ENCODE measurements at places on chromosomes 12 and 14.
A peak's percentile ranks its signal among the peaks of the same experiment; 100 is the strongest.

DNA sequence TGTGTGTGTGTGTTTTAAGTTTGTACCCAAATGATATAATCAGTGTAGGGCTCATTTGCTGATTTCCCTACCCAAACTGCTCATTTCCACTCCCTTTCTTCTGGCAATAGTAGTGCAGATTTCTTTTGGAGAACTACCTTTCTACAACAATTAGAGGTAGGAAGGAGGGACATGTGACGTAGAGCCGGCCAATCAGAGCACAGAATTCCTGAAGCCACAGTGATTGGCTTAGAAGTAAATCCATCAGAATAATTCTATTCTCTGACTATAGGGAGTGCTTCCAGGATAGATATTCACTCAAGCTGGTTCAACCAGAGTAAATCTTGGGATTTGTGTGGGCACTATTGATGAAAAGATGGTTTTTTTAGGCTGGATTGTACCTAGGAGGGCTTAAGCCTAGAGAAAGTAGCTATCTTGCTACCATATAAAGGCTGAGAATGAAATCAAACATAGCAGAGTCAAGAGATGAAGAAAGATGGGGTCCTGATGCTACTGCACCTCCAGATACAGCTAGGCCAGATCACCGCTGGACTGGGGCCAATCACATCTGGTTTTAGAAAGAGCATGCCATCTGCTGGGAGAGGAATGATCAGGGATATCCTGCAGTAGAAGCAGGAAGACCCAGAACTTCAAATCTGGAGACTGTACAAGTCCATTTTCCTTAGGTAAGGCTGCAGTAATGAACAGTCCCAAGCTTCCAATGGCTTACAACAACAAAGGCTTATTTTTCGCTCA, 54.1 kb upstream of the NUAK1 start:
- no peak for DNase-seq

DNA sequence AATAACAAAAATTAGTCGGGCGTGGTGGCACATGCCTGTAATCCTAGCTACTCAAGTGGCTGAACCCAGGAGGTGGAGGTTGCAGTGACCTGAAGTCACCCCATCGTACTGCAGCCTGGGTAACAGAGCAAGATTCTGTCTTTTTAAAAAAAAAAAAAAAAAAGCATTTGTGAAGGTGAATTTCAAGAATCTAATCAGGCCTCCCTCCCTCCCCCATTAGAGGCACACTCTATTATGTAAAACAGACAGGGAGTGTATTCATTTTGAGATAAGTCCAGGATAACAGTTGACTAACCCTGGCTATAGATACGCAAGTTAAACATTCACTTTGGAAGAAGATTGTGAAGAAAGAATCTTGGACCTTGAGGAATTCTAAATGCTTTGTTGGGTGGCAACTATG, 2.9 kb downstream of the RESF1 start:
- peak; percentile 72 for DNase-seq

DNA sequence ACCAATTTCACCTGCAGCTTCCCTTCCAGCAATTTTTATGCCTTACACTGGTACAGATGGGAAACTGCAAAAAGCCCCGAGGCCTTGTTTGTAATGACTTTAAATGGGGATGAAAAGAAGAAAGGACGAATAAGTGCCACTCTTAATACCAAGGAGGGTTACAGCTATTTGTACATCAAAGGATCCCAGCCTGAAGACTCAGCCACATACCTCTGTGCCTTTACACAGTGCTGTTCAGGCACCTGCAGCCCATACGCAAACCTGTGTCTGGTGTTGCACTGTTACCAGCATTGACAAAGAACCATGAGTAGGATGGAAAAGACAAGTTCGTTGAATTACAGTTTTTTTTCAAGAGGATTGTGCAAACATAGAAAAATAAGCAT, 432.0 kb upstream of the OR4E1 start:
- no peak for DNase-seq

DNA sequence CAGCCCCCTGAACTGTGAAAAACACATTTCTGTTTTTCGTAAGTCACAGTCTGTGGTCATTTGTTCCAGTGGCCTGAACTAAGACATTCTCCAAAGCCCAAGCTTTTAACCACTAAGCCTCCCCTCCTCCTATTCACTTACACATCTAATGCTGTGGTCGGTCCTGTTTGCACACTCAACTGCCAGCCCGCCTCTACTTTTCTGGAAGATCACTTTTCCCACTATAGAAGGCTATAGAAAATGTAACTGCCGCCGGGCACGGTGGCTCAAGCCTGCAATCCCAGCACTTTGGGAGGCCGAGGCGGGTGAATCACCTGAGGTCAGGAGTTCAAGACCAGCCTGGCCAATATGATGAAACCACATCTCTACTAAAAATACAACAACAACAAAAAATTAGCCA, 524.7 kb upstream of the TMEM132C start:
- DNase-seq = no peak

- no peak for DNase-seq
Observed at GRCh38 chr12:32036477-32037263, 70.0 kb upstream of the BICD1 start.

- DNase-seq = no peak
Observed at GRCh38 chr12:123056709-123057108, 76.2 kb downstream of the ARL6IP4 start.

- no peak for DNase-seq
Observed at GRCh38 chr14:103198131-103199105, 75.2 kb downstream of the TNFAIP2 start.

DNA sequence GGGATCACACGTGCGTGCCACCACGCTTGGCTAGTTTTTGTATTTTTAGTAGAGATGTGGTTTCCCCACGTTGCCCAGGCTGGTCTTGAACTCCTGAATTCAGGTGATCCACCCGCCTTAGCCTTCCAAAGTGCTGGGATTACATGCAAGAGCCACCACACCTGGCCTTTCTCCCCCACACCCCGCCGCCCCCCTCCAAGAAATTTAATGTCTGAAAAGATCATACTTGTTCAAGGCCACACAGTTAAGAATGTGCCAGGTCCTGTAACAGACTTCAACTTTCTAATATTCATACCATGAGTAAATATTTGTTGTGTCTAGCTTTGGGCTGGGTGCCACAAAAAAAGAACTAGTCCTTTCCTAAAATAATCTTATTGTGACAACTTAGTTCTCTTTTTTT, 9.1 kb downstream of the GATC start:
- no peak for DNase-seq

DNA sequence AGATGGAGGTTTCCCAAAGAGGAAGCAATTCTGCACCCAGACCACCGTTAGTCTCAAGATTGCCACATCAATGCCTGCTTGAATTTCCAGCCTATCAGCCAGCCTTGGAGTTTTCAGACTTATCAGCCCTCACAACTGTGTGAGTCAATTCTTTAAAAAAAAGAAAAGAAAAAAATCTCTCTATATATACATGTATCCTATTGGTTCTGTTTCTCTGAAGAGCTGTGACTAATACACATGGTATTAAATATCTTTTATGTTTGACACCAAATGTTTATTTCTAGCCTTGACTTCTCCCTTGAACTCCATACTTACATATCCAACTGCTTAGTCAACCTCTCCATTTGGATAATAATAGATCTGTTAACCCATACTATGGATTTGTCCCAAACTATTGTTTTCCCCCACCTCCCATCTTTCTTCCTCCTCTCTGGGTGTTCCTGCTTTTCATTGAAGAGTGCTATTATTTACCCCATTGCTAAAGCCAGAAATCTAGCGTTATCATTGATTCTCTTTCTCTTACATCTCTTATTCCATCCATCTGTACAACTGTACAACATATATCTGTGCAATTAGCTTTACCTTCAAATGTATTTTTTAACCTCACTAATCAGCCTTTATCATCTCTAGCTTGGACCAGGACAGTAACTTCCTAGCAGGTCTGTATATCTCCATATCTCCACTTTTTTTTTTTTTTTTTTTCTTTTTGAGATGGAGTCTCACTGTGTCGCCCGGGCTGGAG, 22.7 kb upstream of the EID3 start:
- DNase-seq = no peak

GRCh38 chr12:65259501-65259900, 19.0 kb upstream of the MSRB3 start:
- no peak for DNase-seq

GRCh38 chr14:61519735-61520134, 175.6 kb upstream of the HIF1A start:
- no peak for DNase-seq

DNA sequence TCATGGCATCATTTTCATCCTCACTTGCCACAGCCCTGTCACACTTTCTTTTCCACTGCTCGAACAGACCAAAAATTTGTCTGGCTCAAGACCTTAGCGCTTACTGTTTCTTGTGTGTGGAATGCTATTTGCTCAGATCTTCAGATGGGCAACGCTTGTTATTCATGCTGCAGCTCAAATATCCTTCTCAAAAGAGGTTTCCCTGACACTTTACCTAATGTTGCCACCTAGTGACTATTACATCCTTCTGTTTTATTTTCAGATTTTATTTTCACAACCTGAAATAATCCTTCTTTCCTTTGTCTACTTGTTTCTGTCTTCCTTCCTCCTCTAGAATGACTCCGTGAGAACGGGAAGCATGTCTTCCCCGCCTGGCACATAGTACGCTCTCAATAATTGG, 5.6 kb downstream of the FBXO33 start:
- no peak for DNase-seq

DNA sequence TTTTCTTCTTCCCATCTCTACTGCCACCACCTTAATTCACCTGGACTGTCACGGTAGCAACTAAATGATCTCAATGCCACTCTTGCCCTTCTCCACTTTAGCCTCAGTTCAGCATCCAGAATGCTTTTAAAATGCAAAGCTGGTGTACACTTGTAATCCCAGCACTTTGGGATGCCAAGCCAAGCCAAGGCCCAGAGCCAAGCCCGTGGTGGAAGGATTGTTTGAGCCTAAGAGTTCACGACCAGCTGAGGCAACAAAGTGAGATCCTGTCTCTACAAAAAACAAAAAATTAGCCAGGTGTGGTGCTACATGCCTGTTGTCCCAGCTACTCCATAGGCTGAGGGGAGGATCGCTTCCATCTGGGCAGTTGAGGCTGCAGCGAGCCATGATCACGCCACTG, 5.9 kb downstream of the CIPC start:
- DNase-seq = no peak

DNA sequence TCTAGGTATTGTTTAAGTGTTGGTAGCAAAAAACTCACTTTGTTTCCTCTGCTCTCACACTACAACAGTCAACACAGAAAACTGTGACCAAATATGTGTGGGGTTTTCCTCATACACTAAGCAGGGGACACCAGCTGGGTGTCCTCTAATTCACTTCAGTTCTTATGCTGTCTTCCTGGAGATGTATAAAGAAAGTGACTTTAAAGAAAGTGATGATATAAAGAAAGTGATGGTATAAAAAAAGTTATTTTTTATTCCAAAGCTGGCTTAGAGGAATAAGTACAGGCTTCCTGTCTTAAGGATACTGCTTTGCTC, 31.4 kb downstream of the TDP1 start:
- DNase-seq = no peak

GRCh38 chr14:68157971-68158371, 338.4 kb downstream of the RAD51B start:
- peak; percentile 81 for DNase-seq

GRCh38 chr12:111692575-111693210, 6.8 kb downstream of the ACAD10 start:
- DNase-seq = no peak

GRCh38 chr14:65555358-65555757, 142.8 kb downstream of the FUT8 start:
- no peak for DNase-seq
